ENCODE measurements at places on chromosomes 11 and 22. TPM values are rescaled to one million over a fixed set of nuclear protein-coding genes. Genes with fewer than 3 reads are reported as not detected.

OR2D2 gene
- 0.76 TPM for total RNA-seq

MS4A7 gene
- total RNA-seq, result 2.8 TPM

DNA sequence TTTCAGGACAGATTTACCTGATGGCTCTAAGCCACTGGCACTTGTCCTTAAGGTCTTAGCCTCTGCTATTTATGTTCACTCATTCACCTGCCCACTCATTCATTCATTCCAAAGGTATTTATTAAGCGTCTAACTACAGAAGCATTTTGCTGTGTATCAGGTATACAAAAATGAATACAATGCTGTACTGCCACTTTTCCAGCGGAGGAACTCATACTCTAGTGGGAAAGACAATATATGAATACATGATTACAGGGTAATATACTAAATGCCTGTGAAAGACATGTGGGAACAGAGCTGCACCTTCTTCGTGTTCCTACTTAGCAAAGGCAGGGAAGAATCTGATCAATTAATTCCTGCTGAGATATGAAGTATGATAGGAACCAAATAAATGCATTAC lies 43.7 kb downstream of the CLMP start:
- no peak for DNase-seq
- peaks cover 3% of the 10 kb centered on the region for H3K27me3 ChIP-seq
- H3K4me3 ChIP-seq, result no peak overlapping the region

GRCh38 chr11:553083-553987 lies 7.2 kb downstream of the LMNTD2 start:
- no peak for DNase-seq
- H3K4me3 ChIP-seq, result no peak overlapping the region
- H3K36me3 ChIP-seq, result no peaks in the 10 kb centered on the region
- H3K27me3 ChIP-seq, result peaks cover 54% of the 10 kb centered on the region
- H3K27ac ChIP-seq, result no peak overlapping the region
- peaks cover 24% of the 10 kb centered on the region for H3K4me1 ChIP-seq

PRAME gene
- not detected for total RNA-seq

- H3K27me3 ChIP-seq, result peaks cover 31% of the 10 kb centered on the region
- H3K36me3 ChIP-seq, result no peaks in the 10 kb centered on the region
- H3K4me3 ChIP-seq, result no peak overlapping the region
- H3K4me1 ChIP-seq, result peaks cover 4% of the 10 kb centered on the region
- no peak overlapping the region for H3K27ac ChIP-seq
- no peak for DNase-seq
Observed at GRCh38 chr11:70552167-70553150, 154.1 kb downstream of the CTTN start.

- no peaks in the 10 kb centered on the region for H3K4me1 ChIP-seq
- H3K4me3 ChIP-seq, result no peak overlapping the region
- no peak for DNase-seq
Observed at GRCh38 chr11:23123753-23124152, 263.5 kb upstream of the CCDC179 start.

DNA sequence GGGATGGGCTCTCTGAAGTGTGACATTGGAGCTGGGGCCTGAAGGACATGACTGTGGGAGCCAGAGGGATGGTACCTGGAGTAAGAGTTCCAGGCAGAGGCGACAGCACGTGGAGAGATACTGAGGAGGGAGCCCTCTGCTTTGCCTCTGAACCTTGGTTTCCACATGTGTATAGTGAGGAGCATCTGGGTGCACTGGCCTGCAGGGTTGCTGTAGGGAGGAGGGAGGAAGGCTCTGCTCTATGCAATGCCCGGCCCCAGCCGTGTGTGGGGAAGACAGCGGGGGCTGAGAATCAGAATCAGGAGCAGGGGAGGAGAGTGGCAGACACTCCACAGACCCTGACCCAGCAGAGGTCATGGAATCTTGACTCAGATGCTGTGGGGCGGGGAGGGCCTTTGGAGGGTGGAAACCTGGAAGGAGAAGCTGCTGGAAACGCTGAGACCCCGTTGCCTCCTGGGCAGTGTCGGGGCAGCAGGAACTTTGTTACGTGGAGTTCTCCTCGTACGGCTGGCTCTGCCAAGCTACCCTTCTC lies 4.0 kb downstream of the SCYL1 start:
- H3K36me3 ChIP-seq, result peaks cover 75% of the 10 kb centered on the region
- H3K27ac ChIP-seq, result no peak overlapping the region
- peaks cover 20% of the 10 kb centered on the region for H3K4me1 ChIP-seq
- DNase-seq, result no peak

GRCh38 chr11:107561688-107562087 lies 3.8 kb downstream of the ALKBH8 start:
- H3K4me3 ChIP-seq, result no peak overlapping the region
- peaks cover 34% of the 10 kb centered on the region for H3K4me1 ChIP-seq
- no peak overlapping the region for H3K27ac ChIP-seq
- H3K27me3 ChIP-seq, result no peaks in the 10 kb centered on the region
- DNase-seq, result no peak
